ENCODE measurements at places on chromosomes 7 and 10. TPM values are rescaled to one million over a fixed set of nuclear protein-coding genes. Genes with fewer than 3 reads are reported as not detected.

- DNase-seq: no peak
Measured at GRCh38 chr10:59366290-59366689, 3.9 kb upstream of the FAM13C start.

GRCh38 chr10:113647812-113648211, 16.0 kb downstream of the NRAP start:
- no peak for DNase-seq

DNA sequence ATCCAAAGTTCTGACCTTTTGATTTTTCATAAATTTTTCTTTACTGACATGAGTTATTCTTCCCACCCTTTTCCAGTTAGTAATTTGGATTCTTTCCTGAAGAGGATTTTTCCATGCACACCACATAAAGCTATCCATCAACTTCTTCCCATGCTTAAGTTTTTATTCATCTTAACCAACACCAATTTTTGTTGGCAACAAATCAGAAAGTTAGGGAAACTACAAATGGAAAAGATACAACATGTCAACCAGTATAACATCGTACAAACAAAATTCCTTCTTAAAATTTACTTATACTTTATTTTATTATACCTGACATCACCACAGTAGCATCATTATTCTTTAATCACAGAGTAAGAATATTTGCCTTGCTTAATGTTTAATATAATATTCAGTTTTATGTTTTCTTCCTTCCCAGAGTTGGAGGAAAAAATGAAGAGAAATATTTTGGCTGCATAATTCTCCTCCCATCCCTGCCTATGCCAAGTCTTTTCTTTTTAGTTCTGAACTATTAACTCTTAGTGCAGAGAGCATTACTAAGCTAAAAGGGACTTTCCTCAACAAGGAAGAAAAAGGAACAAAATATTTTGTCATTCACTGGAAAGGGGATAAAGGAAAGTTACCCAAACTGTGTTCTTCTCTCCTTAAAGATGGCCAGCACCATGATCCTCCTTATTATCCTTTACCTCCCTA, 67.5 kb upstream of the MEOX2 start:
- DNase-seq: no peak

GRCh38 chr7:148108381-148108780, 482.2 kb upstream of the C7orf33 start:
- no peak for DNase-seq

Gene CNTNAP2
- total RNA-seq: 0.03 TPM

Gene HECW1
- not detected for total RNA-seq

GRCh38 chr7:81138870-81139269, 220.0 kb upstream of the SEMA3C start:
- no peak for DNase-seq

GRCh38 chr10:132905661-132906060, 36.7 kb downstream of the CFAP46 start:
- DNase-seq: no peak

GRCh38 chr10:90354914-90355313, 502.9 kb downstream of the HTR7 start:
- DNase-seq: no peak

DNA sequence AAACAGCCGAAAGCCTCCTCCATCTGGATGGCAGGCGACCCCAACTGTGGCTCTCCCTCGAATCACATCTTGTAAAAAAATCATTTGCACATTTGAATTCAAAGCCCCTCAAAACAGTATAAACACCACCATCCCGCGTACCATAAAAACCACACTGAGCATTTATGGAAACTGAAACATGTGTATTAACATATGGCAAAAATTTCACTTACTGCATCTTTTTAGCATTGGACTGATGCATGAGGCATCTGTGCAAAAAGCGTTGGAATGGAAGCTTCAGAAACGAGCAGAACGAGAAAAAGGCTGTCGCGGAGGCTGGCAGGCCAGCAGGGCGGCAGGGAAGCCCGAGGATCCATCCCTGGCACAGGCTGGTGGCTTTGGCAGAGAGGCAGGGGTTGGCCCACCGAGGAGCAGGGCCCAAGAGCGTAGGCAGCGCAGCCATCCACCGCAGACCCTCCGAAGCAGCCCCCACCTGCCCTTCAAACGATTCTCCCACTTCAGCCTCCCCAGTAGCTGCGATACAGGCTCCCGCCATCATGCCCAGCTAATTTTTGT, 39.3 kb upstream of the CUX1 start:
- no peak for DNase-seq

DNA sequence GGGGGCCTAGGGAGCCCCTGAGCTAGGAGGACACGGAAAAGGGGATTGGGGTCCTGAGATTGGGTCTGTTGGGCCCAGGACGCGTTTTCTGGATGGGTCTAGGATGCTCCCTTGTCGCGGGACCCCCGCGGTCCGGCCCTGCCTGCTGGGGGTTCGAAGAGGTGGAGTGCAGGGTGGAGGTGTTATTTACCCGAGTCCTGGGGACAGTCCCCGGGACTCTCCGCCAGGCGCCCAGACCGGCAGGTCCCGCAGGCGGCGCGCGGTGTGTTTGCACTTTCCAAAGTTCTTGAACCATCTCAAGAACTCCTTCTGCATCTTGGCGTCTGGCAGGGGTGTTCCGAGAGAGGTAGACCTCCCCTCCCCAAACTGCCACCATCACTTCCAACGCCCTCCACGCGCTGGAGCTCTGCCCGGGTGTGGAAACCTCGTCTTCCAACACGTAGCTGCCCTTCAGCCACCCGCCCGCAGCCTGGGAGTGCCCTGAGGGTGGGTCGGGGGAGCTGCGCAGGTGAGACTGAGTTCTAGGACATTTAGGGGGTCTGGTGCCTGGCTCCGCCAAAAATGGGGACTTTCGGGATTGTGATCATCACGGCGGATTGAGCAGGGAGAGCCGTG, 569 bp downstream of the CAV1 start:
- peak; percentile 57 for DNase-seq

GRCh38 chr10:31940839-31941653, 12.4 kb upstream of the ARHGAP12 start:
- DNase-seq: peak; percentile 93

GRCh38 chr10:88810196-88810961, 7.8 kb downstream of the LIPM start:
- DNase-seq: peak; percentile 77

- no peak for DNase-seq
Measured at GRCh38 chr7:107661081-107661864, 645 bp downstream of the SLC26A4 start.

Gene CALML3
- not detected for total RNA-seq

Gene BAG3
- total RNA-seq: 15.3 TPM

DNA sequence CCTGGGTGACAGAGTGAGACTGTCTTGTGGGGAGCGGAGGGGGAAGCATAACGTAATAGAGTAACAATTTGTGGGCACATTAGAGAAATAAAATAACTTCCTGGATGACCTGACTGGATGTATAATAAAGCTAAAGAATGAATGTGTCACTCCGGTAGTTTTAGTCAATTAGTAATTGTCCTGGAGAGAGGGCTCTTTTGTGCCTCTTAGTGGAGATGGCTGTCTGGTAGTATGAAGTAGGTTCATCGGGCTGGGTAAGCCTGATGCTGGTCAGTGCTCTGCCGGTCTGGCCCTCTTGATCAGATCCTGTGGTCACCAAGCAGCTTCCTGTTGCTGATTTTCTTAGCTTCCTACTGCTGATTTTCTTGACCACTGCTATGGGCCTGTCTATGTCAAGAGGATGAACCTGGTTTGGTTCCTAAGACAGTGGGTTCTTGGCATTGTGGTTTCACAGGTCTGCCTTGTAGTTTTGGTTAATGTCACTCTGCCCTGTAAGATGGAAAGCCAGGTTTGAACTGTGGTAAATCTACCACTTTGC, 34.1 kb downstream of the ZRANB1 start:
- DNase-seq: no peak

GRCh38 chr7:45087301-45088145, 1.2 kb downstream of the NACAD start:
- DNase-seq: no peak

GRCh38 chr7:45294559-45294958, 137.0 kb downstream of the RAMP3 start:
- DNase-seq: no peak

GRCh38 chr7:87342231-87342630, 3.2 kb upstream of the CROT start:
- no peak for DNase-seq

Gene ZDHHC4
- total RNA-seq: 40.8 TPM

GRCh38 chr7:30708412-30708811, 26.2 kb upstream of the CRHR2 start:
- no peak for DNase-seq

Gene MEST
- 66.5 TPM for total RNA-seq

- no peak for DNase-seq
Measured at GRCh38 chr10:128549101-128549608, 422.9 kb upstream of the MKI67 start.
